ENCODE measurements at places on chromosomes 4 and X. TPM values are rescaled to one million over a fixed set of nuclear protein-coding genes. Genes with fewer than 3 reads are reported as not detected.
A peak's percentile ranks its signal among the peaks of the same experiment; 100 is the strongest.

CENPE gene
- 25.2 TPM for total RNA-seq

GAGE1 gene
- total RNA-seq = not detected

CENPVL3 gene
- 4.8 TPM for total RNA-seq

ASMT gene
- total RNA-seq = 2.4 TPM

TLR3 gene
- 0.38 TPM for total RNA-seq

ZRSR2 gene
- total RNA-seq = 5.2 TPM

AKAP14 gene
- total RNA-seq = 2.5 TPM

CCDC149 gene
- 6.4 TPM for total RNA-seq

DNA sequence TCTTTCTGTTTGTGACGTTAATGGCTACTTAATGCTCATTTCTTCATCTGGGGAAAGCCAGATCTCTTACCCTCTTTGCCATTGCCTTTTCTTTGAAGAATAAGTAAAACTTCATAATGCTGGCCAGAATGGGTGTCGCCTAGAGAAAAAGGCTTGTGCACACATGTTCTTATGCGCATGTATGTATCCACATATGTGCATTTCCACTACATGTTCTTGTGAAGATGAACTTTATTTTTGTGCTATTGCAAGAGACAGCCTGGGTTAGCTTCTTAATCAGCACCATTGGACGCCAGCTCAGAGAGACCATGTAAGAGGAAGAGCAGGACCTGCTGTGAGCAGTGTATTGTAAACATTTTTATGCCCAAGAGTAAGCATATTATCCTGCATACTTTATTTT, 178.7 kb downstream of the SPRY1 start:
- no peak for DNase-seq

- no peak for DNase-seq
Measured at GRCh38 chrX:153820601-153821000, 9.7 kb downstream of the PDZD4 start.

- DNase-seq = no peak
Measured at GRCh38 chrX:131729295-131729694, 185.4 kb downstream of the OR13H1 start.

- no peak for DNase-seq
Measured at GRCh38 chr4:90219822-90220221, 92.6 kb downstream of the CCSER1 start.

GRCh38 chr4:152408514-152409327, 127.2 kb downstream of the FBXW7 start:
- peak; percentile 83 for DNase-seq
